ENCODE measurements at places on chromosomes 2 and 18.

DNA sequence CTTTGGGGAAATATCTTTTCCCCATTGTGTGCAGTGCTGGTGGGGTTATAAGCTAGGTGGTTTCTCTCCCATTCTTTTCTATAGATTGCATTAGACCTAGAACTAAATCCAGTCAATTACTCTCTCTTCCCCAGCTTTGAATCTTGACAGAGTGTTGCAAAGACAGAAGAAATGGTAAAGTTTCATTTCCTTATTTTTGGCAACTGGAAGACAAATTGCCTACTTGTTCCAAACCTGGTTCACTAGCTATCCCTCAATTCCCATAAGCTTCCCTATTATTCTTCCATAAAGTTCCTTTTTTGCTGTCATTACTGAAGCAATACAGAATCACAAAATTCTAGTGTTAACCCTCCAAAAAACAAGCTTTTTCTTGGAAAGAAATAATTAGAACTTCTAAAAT is 94.0 kb upstream of the ITGA4 start:
- DNase-seq: no peak

GRCh38 chr2:14418115-14418514 is 214.4 kb upstream of the LRATD1 start:
- DNase-seq: peak; percentile 11

DNA sequence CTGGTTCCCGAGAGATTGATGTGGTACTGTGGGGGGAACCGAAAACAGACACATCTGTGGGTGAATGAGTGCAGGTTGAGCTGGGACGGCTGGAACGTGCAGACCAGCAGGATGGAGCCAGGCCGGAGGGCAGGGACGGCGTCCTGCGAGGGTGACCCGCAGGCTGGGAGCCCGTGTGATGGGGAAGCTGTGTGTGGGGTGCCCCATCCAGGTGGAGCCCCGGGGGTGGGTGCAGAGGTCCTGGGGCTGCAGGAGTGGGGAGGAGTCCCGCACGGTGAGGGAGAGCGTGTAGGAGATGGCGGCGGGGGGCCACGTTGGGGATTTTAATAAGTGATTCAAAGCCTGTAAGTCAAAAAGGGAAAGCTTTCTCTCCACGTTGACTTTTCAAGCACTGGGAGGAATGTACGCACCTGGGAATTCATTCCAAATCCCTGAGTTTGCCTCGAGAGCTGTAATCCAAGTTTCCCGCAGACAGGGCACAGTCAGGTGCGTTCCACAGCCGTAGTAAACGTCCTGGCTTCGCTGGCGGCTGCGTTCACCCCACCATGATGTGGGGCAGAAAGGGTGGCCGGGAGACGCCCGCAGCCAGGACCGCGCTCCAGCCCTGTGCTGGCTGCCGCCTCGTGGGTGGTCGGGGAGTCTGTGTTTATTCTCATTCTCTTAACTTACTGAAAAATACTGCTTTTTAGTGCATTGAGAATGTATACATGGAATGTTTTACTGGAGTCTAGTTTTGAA is 54.0 kb downstream of the NFATC1 start:
- DNase-seq: no peak

- DNase-seq: no peak
Measured at GRCh38 chr2:28310107-28310506, 82.6 kb upstream of the FOSL2 start.
